ENCODE measurements at places on chromosomes 1 and 21. TPM values are rescaled to one million over a fixed set of nuclear protein-coding genes. Genes with fewer than 3 reads are reported as not detected.

DNA sequence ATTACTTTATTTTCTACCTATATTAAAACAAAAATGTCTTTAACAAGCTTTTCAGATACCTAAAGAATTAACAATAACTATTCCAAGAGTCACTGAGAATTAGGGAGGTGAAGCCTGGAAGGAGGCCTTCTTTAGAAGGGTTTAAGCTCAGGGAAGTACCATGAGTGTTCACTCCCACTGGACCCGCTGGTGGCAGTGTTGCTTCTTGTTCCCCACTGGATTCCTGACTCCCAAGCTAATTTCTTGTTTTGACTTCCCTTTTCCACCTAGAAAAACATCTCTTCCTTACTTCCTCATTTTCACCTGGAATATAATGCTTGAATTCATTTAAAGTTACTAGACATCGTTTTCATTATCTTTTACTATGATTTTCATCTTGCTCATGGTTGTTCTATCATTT, 264.2 kb downstream of the HMCN1 start:
- DNase-seq = no peak

DNA sequence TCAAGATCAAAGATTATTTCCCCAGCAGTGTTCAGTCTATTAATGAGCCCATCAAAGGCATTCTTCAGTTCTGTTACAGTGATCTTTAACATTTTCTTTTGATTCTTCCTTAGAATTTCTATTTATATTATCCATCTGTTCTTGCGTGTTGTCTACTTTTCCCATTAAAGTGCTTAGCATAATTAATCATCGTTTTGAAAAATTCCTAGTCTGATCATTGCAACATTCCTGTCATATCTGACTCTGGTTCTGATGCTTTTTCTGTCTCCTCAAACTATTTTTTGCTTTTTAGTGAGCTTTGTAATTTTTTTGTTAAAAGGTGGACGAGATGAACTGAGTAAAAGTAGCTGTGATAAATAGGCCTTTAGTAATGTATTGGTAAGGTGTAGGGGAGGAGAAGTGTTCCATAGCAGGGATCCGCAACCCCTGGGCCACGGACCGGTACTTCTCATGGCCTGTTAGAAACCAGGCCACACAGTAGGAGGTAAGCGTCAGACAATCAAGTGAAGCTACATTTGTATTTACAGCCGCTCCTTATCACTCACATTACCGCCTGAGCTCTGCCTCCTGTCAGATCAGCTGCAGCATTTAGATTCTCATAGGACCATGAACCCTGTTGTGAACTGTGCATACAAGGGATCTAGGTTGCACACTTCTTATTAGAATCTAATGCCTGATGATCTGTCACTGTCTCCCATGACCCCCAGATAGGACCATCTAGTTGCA, 163.3 kb downstream of the PIK3R3 start:
- no peak for DNase-seq

DNA sequence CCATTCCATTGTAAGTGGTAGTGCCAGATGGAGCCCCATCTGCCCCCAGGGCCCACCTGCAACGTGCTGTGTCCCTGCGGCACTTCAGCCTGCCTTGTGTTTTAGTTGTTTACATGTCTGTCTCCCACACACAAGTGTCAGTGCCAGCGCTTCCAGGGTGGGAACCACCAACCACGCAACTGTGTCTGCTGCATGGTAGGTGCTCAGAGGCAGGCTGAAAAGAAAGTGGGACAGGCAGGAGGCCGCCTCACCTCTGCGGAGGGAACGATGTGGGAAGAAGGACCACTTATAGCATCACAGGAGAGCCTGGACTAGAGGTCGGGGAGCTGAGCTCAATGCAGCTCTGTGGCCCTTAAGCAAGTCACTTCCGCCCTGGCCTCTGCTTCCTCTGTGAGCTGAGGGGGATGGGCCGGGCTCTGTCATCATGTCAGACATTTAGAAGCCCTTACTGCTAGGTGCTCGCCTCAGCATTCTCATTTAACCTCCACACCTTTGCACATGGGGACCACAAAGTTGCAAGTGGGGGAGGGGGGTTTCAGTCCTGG, 17.9 kb downstream of the SLC9A1 start:
- DNase-seq = no peak

Gene BGLAP
- not detected for total RNA-seq
